NCI-H345 (cell line): ENCODE measurements at places on chromosomes 3 and 15.

GRCh38 chr15:72184165-72184811, 13.3 kb downstream of the GRAMD2A start:
- DNase-seq = no peak

DNA sequence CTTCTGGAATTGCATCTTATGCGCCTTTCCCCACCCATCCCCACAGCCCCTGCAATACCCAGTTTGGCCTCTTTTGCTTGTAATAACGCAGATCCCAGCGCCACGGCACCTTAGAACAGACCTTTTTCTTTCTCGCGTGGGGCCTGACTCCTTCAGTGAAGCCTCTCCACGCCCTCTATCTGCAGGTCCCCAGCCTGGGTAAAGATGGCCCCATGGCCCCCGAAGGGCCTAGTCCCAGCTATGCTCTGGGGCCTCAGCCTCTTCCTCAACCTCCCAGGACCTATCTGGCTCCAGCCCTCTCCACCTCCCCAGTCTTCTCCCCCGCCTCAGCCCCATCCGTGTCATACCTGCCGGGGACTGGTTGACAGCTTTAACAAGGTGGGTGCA, 594 bp downstream of the CRELD1 start:
- DNase-seq = no peak

- DNase-seq = peak; percentile 54
Measured at GRCh38 chr3:196661400-196661799, 21.9 kb downstream of the NRROS start.

- DNase-seq = no peak
Measured at GRCh38 chr3:156216216-156216615, 95.8 kb downstream of the KCNAB1 start.

DNA sequence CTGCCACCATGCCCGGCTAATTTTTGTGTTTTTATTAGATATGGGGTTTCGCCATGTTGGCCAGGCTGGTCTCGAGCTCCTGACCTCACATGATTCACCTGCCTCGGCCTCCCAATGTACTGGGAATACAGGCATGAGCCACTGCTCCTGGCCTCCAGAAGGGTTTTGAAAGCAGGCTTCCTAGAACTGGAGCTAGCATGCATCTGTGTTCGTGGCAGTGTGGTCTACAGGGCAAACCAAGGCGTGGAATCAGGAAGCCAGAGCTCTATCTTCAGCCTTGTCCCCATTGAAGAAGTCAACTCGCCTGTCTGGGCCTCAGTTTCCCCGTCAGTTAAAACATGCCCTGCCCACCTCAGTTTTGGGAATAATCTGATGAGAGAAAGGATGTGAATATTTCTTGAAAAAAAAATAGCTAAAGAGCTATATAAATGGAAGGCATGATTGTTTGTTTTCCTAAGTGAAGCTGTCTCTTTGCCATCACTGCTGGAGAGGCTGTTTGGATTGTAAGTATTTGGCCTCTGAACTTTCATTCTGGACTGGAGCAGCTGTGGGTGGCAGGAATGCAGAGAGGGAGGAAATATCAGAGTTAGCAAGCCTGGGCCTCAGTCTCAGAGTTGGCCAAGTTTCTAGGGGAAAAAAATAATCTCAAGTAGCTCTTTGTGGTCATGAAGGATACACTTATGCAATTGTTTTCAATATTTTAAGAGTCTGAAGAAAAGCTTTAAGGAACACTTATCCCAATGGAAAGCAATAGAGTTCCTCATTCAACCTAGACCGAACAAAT, 36.5 kb upstream of the UACA start:
- DNase-seq = no peak

DNA sequence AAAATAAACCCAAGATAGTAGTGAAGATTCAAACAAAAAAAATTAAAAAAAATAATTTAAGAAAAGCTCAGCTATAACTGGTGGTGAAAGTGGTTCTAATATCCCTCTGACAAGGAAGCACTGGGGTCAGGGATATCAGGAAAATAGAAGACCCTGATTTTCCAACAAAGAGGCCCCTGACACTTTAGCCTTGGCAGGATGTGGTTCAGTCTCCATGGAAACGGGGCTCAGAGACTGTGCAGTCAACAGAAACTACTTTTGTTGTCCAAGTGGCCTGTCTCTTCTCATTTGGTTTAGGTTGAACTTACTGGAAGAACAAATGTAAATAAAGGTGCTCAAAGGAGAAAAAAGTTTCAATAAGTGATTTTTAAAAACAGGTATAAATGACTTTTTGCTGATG, 27.2 kb downstream of the INTS14 start:
- DNase-seq = no peak

- no peak for DNase-seq
Measured at GRCh38 chr3:58317811-58318210, 11.5 kb downstream of the HTD2 start.

GRCh38 chr15:89139613-89140499, 51.6 kb downstream of the ABHD2 start:
- DNase-seq = no peak

DNA sequence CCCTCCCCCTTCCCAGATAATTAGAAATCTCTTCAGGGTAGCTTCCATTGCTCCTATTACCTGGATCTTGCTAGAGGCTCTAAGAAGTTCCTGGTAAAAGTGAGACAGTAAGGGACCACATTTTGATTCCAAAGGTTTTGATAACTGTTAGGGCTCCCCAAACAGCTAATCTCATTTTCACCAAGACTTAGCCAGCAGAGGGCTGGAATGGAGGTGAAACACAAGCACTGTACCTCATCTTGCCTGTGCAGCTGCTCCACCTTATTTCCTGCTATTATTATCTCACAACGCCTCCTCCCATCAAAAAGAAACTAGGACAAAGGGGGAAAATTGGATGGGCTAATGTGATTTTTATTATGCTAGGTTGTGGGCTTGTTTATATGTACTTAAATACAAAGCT, 7.3 kb downstream of the SETD5 start:
- DNase-seq = no peak
